Glutamatergic neuron (in vitro differentiated cells): ENCODE measurements at places on chromosomes 1 and 21. TPM values are rescaled to one million over a fixed set of nuclear protein-coding genes. Genes with fewer than 3 reads are reported as not detected.

The FCRL5 gene
- not detected for total RNA-seq

GRCh38 chr1:2021550-2021949, 2.4 kb downstream of the GABRD start:
- H3K4me1 ChIP-seq = no peaks in the 10 kb centered on the region
- H3K27me3 ChIP-seq = peaks cover 13% of the 10 kb centered on the region
- no peak overlapping the region for H3K4me3 ChIP-seq
- DNase-seq = no peak
- H3K36me3 ChIP-seq = no peaks in the 10 kb centered on the region
- no peak overlapping the region for H3K27ac ChIP-seq

The OR2L5 gene
- total RNA-seq = 0.22 TPM

GRCh38 chr1:3672231-3672970, 20.1 kb downstream of the TP73 start:
- no peaks in the 10 kb centered on the region for H3K36me3 ChIP-seq
- DNase-seq = peak; percentile 15
- no peak overlapping the region for H3K27ac ChIP-seq
- H3K27me3 ChIP-seq = peaks cover 6% of the 10 kb centered on the region
- no peak overlapping the region for H3K4me3 ChIP-seq

The FAM131C gene
- 1.1 TPM for total RNA-seq

GRCh38 chr1:200620273-200621131, at the start of gene KIF14:
Gene KIF14 (minus strand): TSS chr1:200620751. CDS start chr1:200618723, 2,028 bp downstream.
- H3K4me3 ChIP-seq = peak within 1 kb of the TSS; percentile 93
- DNase-seq = peak; percentile 93
- H3K27ac ChIP-seq = peak within 1 kb of the TSS; percentile 33
- no peaks in the 10 kb centered on the region for H3K27me3 ChIP-seq

DNA sequence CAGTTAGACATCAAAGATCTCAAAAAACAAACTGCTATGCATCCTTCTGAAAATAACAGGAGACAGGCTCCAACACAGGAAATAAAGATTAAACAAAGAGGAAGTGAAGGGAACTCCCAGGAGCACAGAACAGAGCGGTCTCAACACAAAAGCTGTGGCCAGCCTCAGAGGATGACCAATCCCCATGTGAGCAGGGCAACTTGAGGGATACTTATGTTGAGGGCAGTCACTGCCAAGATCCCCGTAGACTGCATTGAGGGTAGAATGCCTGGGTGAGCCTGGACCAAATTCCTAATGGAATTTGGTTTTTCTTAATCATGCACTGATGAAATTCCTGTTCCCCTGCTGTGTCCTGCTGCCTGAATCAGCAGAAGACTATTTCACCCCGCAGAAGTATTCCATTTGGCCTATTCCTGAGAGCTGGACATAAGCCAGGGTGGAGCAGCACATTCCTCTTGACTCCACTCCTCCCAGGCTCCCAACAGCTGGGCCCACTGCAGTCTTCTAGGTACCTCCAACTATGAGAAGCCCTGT, 49.0 kb downstream of the JAK1 start:
- no peak for DNase-seq
- H3K27ac ChIP-seq = no peak overlapping the region
- H3K27me3 ChIP-seq = no peaks in the 10 kb centered on the region
- no peaks in the 10 kb centered on the region for H3K4me1 ChIP-seq

DNA sequence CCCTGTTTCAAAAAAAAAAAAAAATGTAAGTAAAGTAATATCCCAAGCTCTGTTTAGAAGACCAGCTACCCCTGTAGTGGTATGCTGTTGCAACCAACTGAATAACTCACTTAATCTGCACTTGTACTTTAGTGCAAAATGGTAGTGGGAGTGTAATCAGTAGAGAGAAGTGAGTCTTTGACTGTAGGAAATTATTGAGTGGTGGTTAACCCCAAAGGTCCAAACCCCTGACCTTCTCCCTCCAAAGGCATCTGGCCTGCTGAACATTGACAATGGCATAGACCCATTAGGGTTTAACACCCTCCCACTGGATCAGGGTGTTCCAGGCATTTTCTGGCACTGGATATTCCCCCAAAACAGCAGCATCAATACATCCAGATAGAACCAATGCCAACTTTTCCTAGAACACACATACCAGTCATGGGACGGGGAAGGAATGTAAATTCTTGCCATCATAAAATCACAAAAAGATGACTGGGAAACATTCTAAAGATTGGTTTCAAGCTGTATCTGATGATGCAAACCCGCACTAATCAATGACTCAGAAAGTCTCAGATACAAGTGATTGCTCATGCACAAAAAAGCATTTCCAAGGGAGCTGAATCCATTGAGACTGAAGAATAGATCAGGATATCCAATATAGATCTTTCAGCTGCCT, 110.3 kb downstream of the MRPL39 start:
- no peaks in the 10 kb centered on the region for H3K36me3 ChIP-seq
- H3K4me3 ChIP-seq = no peak overlapping the region
- H3K27me3 ChIP-seq = no peaks in the 10 kb centered on the region
- H3K27ac ChIP-seq = no peak overlapping the region

DNA sequence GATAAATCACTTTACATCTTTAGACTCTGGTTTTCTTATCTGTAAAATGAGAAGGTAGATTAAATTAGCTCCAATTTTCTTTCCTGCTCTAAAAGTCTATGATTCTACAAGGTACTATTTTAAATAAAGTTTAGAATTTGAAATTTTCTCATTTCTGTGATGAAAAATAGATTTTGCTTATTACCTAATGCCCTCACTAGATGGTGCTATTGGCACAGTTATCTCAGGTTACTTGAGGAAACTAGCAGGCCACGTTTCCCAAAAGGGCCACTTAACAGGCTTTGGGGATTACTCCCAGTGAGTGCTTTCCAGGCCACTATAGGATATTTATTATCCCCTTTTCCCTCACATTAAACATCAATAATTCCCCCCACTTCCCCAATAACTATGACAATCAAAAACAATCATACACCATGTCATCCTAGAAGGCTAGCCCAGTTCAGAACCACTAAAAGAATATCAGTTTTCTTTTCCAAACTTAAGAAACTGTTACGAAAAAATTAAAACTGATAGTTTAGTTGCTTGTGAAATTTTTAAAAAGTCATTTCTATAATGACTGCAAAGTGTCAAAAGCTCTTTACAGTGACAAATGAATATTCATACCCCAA, 30.6 kb downstream of the OMA1 start:
- H3K27ac ChIP-seq = no peak overlapping the region
- H3K4me1 ChIP-seq = peaks cover 4% of the 10 kb centered on the region
- peaks cover 16% of the 10 kb centered on the region for H3K36me3 ChIP-seq

The CA6 gene
- total RNA-seq = not detected

GRCh38 chr1:97163591-97164275, 442.1 kb downstream of the PTBP2 start:
- H3K4me3 ChIP-seq = no peak overlapping the region
- H3K27ac ChIP-seq = no peak overlapping the region
- DNase-seq = no peak
- H3K27me3 ChIP-seq = no peaks in the 10 kb centered on the region

The TFF3 gene
- total RNA-seq = not detected

GRCh38 chr1:68223687-68224086, 8.6 kb downstream of the WLS start:
- H3K27me3 ChIP-seq = no peaks in the 10 kb centered on the region
- no peaks in the 10 kb centered on the region for H3K4me1 ChIP-seq
- no peak overlapping the region for H3K27ac ChIP-seq
- no peak overlapping the region for H3K4me3 ChIP-seq

GRCh38 chr1:88979054-88979748, 13.2 kb downstream of the KYAT3 start:
- no peak overlapping the region for H3K27ac ChIP-seq
- no peak for DNase-seq

- H3K36me3 ChIP-seq = peaks cover 14% of the 10 kb centered on the region
- H3K4me1 ChIP-seq = peaks cover 26% of the 10 kb centered on the region
- peaks cover 15% of the 10 kb centered on the region for H3K27me3 ChIP-seq
- DNase-seq = no peak
- no peak overlapping the region for H3K27ac ChIP-seq
These were observed 71.3 kb upstream of the TLR5 start for GRCh38 chr1:223214261-223214807.

The CFHR2 gene
- total RNA-seq = not detected

- no peak for DNase-seq
- no peak overlapping the region for H3K4me3 ChIP-seq
- peaks cover 2% of the 10 kb centered on the region for H3K4me1 ChIP-seq
- H3K27ac ChIP-seq = no peak overlapping the region
- H3K36me3 ChIP-seq = no peaks in the 10 kb centered on the region
These were observed 109.7 kb upstream of the ACTRT2 start for GRCh38 chr1:2911421-2912178.

DNA sequence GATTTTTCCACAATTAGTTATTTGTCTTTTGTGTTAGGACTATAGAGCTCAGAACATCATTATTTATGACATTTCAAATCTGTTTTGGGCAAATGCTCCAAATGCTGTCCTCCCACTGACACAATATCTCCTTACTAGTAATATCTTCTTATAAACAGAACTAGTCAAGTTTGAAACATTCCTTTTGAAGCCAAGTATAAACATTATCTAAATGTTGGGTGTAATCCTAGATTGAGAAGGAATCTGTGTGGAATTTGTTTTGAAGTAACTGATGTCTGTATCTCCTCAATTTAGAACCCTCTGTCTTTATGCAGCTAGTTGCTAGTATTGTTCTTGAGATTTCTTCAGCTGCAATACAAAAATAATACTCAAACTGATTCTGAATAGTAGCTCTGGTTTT, 28.5 kb upstream of the PAXBP1 start:
- DNase-seq = no peak
- peaks cover 4% of the 10 kb centered on the region for H3K4me1 ChIP-seq
- peaks cover 8% of the 10 kb centered on the region for H3K27me3 ChIP-seq
- H3K4me3 ChIP-seq = no peak overlapping the region

The GSTM1 gene
- total RNA-seq = not detected

DNA sequence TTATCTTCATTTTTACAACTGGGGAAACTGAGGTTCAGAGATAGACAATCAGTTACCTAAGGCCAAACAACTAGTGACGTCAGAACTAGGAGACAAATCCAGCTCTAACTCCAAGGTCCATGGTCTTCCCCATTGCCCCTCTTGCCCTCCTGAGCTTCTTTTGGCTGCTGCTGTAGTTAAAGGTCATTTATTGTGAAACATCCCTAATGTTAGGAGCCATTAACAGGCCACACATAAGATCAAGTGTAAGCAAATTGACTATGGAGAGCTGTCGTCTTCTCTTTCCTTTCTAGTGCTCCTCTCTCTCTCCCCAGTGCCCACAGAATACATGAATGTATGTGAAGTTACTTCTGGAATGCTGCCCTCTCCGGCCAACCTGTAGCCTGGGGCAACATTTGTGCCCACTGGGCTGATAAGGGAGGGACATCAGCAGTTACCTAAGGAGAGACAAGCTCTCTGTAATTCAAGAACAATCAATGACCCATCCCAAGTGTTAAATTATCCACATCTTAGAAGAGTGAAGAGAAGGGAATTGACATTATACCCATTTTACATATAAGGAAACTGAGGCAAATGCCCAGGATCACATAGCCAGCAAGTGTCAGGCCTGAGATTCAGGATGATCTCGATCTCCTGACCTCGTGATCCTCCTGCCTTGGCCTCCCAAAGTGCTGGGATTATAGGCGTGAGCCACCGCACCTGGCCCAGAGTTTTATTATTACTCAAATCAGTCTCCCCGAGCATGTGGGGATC, 40.1 kb downstream of the PTAFR start:
- H3K36me3 ChIP-seq = no peaks in the 10 kb centered on the region
- peaks cover 3% of the 10 kb centered on the region for H3K27me3 ChIP-seq
- DNase-seq = no peak
- H3K27ac ChIP-seq = no peak overlapping the region
- H3K4me3 ChIP-seq = no peak overlapping the region

DNA sequence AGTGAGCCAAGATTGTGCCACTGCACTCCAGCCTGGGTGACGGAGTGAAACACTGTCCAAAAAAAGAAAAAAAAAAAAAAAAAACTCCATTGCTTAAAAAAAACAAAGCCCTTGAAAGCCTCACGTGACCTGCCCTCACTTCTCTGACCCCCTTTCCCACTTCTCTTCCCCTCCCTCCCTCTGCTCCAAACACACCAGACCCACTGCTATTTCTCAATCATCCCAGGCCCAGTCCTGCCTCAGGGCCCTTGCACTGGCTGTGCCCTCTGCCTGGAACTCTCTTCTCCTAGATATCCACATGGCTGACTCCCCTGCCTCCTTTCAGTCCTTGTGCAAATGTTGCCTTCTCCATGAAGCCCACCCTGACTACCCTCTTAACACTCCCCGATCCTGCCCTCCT, 45.4 kb upstream of the TARDBP start:
- H3K27me3 ChIP-seq = peaks cover 3% of the 10 kb centered on the region
- H3K4me1 ChIP-seq = peaks cover 4% of the 10 kb centered on the region
